ENCODE measurements at places on chromosomes 5 and 9. TPM values are rescaled to one million over a fixed set of nuclear protein-coding genes. Genes with fewer than 3 reads are reported as not detected.

DNA sequence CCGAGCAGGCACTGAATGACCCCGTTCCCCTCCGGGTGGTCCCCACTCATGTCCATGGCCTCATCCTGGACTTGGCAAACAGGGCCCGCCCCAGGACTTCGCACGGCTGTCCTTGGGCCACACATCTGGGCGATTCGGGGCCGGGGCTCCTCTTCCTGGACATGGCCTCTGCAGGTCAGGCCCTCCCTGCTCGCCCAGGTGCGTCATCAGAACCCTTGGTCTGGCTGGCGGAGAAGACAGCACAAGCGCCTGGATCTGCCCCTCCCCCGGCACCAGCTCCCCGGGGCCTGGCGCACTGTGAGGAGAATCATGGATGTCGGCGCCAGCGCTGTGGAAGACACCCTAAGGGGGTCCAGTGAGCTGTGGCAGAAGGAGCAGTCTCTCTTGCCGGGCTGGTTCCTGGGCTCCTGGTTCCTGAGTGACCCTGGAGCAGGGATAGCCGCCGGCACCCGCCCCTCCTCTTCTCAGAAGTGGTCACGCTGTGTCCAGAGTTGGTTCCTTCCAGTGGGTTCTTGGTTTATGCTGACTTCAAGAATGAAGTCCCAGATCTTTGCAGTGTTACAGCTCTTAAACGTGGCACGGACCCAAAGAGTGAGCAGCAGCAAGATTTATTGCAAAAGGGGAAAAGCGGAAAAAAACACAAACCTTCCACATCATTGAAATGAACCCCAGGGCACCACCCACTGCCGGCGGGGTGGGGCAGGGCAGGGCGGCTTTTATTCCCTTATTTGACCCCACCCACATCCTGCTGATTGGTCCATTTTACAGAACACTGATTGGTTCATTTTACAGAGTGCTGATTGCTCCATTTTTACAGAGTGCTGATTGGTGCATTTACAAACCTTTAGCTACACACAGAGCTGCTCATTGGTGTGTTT lies 25.9 kb upstream of the SLC12A7 start:
- DNase-seq: no peak

GRCh38 chr5:172935096-172935495 lies 24.1 kb upstream of the RPL26L1 start:
- no peak for DNase-seq

Gene NUTM2G
- 0.57 TPM for polyA plus RNA-seq

DNA sequence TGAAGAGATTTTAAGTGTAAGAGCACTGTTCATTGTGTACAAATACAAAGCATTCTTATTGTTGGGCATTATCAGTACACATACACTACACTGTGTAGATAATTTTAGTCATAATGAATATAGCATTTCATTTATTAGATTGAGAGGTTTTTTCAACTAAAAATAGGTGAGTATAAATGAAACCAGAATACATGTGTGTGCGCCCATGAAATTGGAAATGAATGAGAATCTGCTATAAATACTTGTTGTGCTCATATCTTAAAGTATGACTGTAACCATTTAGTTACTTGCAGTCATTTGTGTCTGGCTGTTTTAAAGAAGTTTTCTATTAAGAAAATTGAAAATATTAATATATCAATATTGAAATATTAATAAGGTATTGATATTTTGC lies 189.0 kb upstream of the MEF2C start:
- no peak for DNase-seq

GRCh38 chr5:142904416-142904815 lies 134.2 kb downstream of the ARHGAP26 start:
- DNase-seq: no peak

DNA sequence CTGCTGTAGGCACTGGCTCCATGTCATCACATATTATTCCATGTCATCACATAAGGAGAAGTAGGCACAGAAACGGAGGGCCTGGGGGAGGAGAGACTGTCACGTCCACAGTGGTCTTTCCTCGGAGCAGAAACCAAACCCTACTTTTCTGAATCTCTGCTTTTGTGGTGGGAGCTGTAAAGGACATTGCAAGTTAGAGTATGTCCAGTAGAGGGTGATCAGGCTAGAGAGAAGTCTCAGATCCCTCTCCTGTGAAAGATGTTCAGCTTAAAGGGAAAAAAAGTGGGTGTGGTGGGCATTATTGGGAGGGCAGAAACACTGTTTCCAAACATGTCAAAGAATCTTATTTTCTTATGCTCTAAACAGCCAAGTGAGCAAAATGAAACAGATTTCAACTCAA lies 19.4 kb upstream of the FBP2 start:
- DNase-seq: no peak

DNA sequence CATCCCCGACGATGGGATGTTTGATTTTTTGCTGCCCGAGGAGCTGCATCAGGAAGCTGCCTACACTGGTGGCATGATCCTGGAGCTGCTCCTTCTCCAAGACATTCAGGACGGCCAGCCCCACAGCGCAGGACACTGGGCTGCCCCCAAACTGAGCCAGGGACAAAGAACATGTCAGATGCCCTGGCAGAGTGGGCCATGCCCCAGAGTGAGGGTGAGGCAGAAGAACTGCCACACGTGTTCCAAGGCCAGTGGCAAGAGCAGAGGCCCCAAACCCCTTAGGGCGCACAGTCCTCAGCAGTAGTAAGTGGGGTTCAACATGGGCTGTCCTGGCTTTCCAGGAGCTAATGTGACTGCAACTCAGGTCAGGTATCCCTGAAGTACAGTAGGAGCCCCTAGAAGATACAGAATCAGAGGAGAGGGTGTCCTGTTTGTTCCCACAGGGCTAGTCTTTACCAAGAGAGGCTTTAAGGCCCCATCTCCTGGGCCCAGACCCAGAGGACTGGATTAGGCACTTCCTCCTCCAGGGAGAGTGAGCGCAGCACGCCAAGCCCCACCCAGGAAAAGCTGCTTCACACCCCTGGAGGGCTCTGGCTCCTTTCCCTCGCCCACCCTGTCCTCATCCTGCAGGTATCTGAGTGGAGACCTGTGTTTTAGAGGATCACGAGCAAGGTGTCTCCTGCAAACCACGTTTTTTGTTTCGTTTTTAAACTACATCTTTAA lies 11.1 kb downstream of the HNRNPAB start:
- DNase-seq: no peak

Gene DAPK1
- 217 TPM for polyA plus RNA-seq

GRCh38 chr5:58040846-58041245 lies 419.0 kb downstream of the PLK2 start:
- no peak for DNase-seq

DNA sequence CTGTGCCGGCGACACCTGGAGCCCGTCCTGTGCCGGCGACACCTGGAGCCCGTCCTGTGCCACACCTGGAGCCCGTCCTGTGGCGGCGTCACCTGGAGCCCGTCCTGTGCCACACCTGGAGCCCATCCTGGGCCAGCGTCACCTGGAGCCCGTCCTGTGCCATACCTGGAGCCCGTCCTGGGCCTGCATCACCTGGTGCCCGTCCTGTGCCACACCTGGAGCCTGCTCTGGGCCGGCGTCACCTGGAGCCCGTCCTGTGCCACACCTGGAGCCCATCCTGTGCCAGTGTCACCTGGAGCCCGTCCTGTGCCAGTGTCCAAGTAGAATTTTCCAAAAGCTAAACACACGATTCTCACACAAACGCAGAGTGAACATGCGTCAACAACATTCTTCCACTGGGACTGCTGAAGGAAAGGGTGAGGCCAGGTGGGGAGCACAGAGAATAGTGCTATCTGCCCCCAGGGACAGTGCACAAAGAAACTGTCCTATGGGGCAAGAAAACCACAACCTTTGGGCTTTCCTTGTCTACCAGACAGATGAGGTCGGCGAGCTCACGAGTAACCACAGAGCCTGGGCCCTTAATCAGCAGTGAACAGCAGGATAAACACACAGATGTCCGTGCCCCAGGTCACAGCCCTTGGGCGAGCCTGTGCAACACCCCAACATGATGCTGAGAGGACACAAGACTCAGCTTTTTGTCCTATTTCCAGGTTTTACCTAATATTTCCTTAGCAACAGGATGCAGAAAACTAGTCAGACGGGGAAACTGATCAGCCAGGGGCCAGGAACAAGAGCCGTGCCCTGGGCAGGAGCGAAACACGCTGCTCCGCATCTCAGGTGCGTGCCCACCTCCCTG lies 7.9 kb downstream of the QSOX2 start:
- no peak for DNase-seq
